Spleen (tissue), 13 donors: ENCODE measurements at places on chromosomes 5 and 9. TPM values are rescaled to one million over a fixed set of nuclear protein-coding genes. Genes with fewer than 3 reads are reported as not detected.
A peak's percentile ranks its signal among the peaks of the same experiment; 100 is the strongest.

DNA sequence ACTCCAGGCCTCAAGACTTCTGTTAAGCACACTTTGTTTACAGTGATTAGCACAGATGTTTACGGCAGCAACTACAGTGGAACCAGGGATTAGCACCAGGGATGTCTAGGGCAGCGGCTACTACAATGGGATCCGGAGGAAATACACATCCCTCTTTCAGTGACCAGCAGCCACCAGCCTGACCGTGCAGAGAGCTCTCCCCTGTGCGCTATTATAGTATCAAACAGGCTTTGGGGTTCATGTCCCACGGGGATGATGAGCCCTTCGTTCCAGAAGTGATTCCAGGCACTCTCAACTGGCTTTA, 21.5 kb downstream of the GFPT2 start:
- no peak for DNase-seq

GRCh38 chr9:113966394-113966793, 90.3 kb downstream of the ZNF618 start:
- no peak for DNase-seq

- no peak for DNase-seq
These were observed 175.6 kb downstream of the HSD17B3 start for GRCh38 chr9:96126321-96126881.

- no peak for DNase-seq
These were observed 42.6 kb downstream of the NEK6 start for GRCh38 chr9:124300312-124300711.

- DNase-seq: no peak
These were observed 11.0 kb downstream of the CCDC152 start for GRCh38 chr5:42767491-42768105.

DNA sequence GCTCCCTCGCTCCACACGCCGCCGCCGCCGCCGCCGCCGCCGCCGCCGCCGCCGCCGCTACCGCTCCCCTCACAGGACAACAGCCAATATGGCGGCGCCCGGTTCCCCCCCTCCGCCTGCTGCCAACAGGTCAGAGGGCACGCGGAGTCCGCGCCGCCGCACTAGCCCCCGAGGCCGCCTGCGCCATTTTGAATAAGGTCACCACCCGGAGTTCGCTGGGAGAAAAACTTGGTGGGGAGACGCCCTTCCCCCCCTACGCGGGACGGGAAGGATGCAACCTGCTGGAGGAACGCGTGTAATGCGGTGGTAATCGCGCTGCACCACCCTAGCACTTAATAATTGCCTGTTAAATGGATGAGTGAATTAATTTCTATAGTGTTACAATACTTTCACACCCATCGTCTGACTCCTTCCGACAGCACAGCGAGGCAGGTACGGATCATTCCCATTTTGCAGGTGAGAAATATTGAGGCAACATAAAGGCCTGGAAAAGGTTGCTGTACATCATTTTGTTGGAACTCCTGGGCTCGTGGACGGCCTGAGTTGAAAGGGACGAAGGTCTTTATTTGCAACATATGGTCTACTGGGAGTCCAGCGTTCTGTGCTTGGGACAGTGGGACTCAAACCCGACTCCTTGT, at the start of gene FAM193B:
Gene FAM193B, minus strand, starts transcription at position 90 of the 638 bp plus-strand sequence. CDS start 105 bp downstream, outside the sequence.
- peak; percentile 98 for DNase-seq

DNA sequence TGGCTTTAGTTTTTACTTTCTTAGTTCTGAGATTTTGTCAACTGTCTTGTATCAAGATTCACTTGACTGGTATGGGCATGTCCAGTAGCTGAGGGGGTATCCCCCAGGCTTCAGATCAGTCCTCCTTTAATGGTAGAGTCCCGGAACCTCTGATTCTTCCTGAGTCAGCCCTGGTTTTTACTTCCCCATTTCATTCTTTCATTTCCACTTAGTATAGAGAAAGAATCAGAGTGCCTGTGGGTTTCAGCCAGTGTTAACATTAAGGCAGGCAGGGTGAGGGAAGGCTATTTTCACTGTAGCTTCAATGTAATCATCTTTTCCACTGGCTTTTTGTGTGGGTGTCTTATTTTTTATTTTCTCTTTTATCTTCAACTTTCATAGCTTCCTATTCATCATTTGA, 8.3 kb upstream of the COMMD10 start:
- DNase-seq: no peak

DNA sequence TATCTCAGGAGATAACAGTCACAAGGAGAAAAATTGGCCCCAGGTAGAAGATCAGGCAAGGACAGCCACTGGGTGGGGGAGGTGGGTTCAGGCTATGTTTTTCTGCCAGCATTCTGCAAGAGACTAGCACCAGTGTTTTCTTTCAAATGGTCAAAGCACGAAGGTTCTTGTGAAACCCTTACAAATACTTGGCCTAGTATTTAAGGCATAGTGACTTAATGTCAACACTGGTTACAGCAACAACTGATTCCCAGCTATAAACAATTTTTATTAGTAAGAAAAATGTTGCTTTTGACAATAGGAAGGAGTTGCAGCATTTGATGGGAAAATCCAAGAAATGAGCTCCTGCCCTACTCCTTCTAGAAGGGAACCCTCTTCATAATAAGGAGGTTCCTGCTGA, 349.6 kb downstream of the SLIT3 start:
- no peak for DNase-seq

DNA sequence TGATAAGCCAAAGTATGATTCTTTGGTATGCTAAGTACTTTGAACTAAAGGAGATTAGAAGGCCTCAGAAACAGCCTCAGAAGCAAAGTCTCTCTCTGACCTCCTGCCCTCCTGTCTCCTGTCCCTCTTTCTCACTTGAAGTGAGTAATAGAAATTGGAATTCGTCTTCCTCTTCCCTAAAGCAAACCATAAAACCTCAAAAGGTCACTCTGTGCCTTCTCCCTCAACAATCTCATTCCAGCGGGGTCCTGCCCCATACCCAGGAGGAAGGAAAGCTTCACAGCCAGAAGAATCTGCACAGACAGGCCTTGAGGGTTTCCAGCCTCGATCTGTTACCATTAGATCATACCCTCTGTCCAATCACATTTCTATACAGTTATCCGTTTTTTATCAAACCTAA, 87.8 kb downstream of the HAPLN1 start:
- no peak for DNase-seq

GRCh38 chr9:116482740-116483139, 204.4 kb upstream of the TRIM32 start:
- DNase-seq: no peak

- no peak for DNase-seq
These were observed 293.4 kb upstream of the PTGER4 start for GRCh38 chr5:40386289-40386688.

GRCh38 chr5:133421394-133421793, 190.9 kb downstream of the FSTL4 start:
- DNase-seq: no peak

DNA sequence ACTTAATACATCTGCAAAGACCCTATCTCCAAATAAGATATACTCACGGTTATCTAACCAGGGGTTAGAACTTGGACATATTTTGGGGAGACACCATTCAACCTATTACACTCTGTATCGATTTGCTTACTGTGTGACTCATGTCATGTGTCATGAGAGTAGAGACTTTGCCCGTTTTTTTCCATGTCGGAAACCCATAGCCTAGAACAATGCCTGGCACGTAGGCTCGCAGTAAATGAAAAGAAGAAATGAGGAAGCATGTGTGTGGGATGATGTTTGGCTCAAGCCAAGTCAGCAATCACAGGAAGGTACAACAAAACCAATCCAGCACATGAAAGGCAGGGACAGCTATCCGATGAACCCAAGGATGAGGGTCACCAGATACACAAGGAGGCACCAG, 94.6 kb upstream of the DNAH5 start:
- no peak for DNase-seq

DNA sequence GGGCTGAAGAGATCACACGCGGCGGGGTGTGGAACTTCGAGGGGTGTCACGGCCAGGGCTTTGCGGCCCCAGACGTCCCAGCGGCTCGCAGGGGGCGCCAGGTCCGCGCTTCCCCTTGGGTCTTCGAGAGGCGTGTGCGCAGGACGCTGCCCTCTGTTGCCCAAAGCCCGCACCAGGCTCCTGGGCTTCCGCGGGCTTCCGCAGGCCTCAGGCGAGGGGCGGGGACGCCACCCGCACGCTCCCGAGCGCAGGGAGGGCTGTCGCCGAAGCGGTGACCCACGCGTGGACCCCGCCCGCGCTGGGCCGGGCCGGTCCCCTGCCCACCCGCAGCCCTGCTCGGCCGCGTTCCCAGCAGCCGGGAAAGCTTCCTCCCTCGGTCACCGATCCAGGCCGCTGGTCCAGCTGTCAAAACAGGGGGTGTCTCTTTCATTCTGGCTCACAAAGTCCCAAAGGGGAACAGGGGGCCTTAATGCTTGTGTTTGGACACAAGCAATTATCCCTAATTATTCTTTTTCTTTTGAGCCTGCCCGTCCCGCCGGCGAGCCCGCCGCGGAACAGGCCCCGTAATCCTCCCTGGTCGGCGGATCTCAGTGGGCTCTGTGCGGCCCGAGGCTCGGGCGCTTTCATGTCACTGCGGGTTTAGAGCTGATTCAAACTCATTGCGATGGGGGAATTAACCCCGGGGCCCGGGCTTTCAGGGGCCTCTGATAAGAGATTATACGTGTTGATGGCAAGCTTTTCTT, 60.6 kb downstream of the TMEM174 start:
- DNase-seq: no peak

DNA sequence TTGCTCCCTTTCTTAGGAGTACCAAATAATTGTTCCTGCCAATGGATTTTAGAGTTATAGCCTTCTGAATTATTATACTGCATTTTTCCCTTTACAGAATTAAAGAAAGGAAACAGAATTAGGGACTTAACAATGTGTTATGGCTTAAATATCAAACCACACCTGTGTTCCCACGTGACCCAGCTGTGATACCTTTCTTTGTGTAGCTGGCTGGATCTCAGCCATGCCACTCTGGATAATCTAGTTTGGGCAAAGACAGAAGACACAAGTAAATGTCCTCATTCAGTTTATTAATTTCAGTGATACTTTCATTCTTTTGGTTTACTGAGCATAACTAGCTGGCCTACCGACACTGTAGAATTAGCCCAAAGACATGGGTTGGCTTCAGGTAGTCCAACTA, 417.2 kb upstream of the ADAMTS16 start:
- DNase-seq: no peak

DNA sequence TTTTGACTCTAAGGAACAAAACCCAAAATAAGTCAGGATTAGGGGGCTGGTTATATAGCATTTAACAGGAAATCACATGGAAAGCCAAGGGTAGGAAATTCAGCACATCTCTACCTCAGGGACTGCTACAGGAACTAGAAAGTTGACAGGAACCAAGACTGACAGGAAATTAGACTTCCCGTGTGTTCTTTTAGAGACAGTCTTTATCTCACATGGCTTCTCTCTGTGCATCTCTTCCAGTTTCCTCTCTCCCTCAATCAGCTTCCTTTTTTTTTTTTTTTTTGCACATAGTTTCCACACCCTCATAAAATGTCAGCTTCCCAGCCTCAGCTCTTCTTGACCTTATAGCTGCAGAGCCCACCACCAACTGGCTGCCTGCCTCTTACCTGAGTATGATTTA, 4.8 kb downstream of the RECK start:
- no peak for DNase-seq

GRCh38 chr5:67416133-67416937, 219.7 kb upstream of the CD180 start:
- DNase-seq: no peak

DNA sequence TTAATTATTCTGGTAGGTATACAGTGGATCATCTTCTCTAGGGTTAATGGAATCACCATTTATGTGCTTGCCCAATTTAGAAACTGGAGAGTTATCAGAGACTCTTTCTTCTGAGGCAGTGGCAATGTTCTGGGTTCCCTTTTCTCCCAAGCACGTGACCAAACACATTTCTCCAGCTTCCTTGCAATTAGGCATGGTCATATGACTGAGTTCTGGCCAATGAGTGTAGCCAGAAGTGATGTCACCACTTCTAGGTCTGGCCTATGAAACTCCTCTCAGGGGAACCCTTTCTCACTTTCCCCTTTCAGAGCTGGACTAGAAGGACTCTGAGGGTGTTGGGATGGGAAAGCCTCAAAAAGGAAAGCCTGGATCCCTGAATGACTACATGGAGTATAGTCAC, 172.0 kb downstream of the NSG2 start:
- DNase-seq: no peak

DNA sequence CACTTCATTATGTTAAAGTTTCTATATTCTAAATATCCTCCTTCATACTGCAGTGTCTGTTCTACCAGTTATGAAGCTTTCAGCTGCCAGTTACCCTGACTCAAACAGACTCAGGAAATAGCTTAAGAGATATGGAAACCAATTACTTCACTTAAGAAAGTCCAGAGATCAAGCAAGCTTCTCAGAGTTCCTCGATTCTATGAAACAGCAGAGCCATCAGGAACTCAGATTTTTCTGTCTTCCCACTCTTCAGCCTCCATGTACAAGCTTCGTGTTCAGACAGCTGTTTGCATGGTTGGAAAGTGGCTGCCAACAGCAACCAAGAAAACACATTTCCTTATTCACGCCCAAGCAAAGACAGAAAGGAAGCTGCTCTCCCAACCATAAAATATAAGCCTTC, 216.1 kb downstream of the ACTL7B start:
- no peak for DNase-seq

DNA sequence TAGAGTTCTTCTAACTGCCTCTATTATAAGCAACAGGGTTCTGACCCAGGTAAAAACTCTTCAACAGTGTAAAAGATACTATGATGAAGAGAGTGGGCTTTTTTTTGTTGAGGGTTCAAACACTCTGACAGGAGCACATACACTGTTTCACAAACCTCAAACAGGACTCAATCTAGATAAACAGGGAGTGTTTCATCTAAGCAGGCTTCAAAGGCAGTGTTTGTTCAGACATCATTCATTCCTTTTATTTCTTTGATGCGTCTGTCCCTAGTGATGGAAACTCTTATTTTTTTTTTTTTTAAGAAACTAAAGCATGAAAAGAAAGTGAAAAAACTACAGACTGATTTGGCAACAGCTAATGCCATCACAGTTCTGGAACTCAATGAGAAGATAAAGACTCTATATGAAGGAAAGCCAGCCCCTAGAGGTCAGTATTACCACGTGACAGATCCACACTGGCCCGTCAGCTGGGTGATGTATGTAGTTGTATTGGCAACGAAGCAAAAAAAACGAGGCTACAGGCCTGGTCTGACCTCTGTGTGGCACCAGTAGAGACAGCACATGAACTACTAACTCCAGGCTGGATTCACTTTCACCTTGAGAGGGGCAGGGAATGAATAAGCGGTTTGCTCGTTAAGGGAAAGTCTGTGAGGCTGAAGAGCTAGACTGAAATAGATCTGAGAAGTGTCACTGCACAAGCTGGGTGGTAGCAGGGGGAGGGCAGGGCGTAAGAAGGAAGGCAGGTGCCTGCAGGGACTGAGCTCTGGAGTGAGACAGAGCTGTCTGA, 172.2 kb downstream of the CCDC192 start:
- no peak for DNase-seq

DNA sequence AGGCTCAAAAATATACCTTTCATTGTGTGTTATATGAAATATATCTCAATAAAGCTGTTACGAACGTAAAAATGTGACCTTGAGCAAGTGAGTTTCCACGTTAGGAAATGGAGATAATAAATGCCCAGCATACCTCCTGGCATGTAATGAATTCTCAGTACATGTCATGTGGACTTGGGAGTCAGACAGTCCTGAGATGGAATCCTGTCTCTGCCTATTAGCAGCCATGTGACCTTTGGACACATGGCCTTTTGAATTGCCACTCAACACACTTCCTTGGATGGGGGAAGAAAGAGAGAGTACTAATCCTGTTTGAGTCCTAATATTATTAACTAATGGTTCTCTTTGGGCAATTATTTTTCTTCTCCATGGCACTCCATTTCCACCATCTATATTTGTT, 25.7 kb downstream of the TRIM32 start:
- DNase-seq: no peak

PCDHGA5 gene
- polyA plus RNA-seq: 0.22 TPM

MRPL41 gene
- 84.9 TPM for polyA plus RNA-seq

PCDHGA10 gene
- polyA plus RNA-seq: 0.15 TPM

GABRB2 gene
- 0.35 TPM for polyA plus RNA-seq

NDFIP1 gene
- 14.2 TPM for polyA plus RNA-seq

CDC23 gene
- polyA plus RNA-seq: 14.0 TPM

MEIKIN gene
- not detected for polyA plus RNA-seq
